ENCODE measurements at places on chromosomes 2 and 18.

GRCh38 chr18:68438536-68438935 lies 276.4 kb downstream of the TMX3 start:
- DNase-seq = no peak

- DNase-seq = no peak
Measured at GRCh38 chr2:168392024-168392423, 64.0 kb upstream of the CERS6 start.

DNA sequence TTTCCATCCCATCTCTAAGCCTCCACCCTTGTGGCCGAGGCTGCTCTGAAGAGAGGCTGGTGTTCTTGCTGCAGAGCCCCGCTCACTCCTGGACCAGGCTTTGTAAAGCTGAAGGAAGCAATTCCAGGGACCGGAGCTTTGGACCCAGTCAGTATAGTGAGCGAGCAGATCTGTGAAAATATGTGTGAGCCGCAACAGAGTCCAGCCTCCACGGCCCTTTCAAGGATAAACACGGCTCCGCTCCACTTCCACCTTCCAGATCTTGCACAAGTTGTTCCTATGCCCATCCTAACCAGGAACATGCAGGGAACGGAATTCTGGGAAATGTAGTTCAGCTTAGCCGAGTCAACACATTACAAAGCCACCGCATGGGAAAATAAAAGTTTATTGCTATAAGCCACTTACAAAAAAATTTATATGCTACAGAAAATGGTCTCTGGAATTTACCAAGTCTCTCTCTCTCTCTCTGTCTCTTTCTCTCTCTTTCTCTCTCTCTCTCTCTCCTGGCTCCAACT lies 151.7 kb upstream of the ZNF521 start:
- no peak for DNase-seq

- DNase-seq = no peak
Measured at GRCh38 chr2:6590442-6590841, 275.3 kb downstream of the CMPK2 start.

GRCh38 chr2:61582165-61582564 lies 44.0 kb upstream of the XPO1 start:
- DNase-seq = no peak

DNA sequence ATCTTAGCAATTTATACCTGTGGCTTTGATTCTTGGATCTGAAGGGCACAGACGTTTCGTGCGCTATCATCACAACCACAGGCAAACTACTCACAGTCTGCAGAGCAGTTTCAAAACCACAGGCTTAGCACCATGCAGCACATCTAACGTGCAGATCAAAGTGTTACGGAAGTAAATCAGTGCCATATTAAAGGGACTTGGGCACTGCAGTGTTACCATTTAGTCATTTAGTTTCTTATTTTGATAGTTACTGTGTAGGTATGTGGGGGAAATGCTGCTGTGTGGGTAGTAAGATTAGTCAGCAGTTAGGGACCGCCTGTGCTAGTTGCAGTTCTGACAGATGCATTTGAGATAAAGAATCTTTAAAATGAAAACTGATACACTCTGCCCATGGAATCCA lies 384.0 kb downstream of the NBAS start:
- DNase-seq = peak; percentile 34

DNA sequence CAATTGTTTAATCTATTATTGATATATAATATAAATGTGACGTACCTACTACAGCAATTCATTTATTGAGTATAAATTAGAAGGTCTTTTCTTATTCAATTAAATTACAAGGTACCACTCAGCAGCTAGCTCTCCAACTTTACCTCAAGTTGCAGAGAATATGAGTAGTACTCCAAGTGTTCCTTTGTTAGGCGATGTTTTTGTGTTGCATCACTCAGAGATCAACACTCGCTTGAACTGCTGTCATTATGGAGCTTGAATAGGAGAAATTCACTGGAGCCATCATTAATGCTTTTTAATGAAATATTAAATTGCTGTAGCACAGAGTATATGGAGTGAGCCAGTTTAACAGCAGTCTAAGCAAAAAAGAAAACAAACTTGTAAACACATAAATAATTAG lies 320.0 kb downstream of the FSIP2 start:
- no peak for DNase-seq

DNA sequence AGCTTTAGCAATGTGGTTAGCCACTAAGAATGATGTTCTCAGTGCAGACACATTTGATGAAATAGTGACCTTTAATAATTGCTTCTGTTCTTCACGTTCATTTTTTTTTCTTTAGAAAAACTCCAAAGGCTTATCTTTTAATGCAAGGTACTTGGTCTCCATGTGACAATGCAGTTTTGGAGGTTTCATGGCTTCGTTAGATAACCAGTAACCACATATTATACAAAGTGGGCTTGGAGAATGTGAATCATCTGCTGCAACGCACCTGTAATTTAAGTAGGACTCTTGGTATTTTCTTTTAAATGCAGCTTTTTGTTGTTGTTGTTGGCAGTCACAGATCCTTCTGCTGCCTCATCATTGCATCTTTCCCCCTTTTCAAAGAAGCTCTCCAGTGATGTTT lies 1606.3 kb downstream of the SUCLG1 start:
- DNase-seq = no peak

DNA sequence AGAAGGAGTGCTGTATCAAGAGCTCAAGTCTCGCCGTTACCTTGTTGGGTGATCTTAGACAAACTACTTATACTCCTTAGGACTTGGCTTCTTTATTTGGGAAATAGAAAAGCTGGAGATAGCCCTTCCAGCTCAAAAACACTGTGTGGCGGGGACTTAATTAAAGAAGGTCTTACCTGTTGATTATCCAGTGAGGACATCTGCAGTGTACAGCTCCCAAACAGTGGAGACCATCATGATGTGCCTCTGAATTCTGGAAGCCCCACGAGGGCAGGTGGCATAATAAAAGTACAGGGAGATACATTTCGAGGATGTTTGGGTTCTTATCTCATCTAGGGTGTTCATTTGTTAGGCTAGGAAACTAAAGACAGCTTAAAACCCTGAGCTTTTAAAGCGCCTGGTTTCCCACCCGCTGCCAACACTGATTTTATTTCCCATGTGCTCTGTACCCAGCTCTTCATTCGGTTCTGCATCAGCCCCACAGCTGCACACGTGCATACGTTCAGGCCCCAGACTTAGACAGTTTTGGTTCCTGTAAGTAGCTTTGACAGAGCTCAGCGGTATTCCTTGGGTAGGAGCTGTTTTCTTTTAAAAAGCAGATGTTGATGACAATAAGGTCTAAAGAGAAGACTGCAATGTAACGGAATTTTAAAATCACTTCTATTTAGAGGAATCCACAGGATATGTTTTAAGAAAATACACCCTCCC lies 80.5 kb upstream of the SIX2 start:
- no peak for DNase-seq

GRCh38 chr18:67672155-67672554 lies 155.6 kb upstream of the DSEL start:
- no peak for DNase-seq

GRCh38 chr2:75466708-75467311 lies 93.9 kb downstream of the EVA1A start:
- no peak for DNase-seq

DNA sequence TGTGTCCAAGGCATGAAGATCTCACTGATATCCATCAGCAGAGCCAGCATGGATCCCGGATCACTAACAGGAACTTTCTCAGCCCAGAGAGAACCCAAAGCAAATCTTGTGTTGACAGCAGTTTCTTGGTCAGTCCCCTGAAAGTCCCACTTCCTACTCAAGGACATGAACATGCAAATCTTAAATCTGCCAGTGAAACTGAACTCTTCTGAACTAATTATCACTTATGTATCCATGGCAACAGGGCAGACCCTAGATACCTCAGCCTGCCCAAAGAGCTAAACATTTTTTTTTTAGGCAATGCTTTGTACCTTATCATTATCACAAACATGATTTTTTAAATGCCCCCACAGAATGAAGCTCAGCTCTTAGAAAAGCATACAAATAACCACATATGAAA lies 127.8 kb upstream of the DDX18 start:
- DNase-seq = no peak

DNA sequence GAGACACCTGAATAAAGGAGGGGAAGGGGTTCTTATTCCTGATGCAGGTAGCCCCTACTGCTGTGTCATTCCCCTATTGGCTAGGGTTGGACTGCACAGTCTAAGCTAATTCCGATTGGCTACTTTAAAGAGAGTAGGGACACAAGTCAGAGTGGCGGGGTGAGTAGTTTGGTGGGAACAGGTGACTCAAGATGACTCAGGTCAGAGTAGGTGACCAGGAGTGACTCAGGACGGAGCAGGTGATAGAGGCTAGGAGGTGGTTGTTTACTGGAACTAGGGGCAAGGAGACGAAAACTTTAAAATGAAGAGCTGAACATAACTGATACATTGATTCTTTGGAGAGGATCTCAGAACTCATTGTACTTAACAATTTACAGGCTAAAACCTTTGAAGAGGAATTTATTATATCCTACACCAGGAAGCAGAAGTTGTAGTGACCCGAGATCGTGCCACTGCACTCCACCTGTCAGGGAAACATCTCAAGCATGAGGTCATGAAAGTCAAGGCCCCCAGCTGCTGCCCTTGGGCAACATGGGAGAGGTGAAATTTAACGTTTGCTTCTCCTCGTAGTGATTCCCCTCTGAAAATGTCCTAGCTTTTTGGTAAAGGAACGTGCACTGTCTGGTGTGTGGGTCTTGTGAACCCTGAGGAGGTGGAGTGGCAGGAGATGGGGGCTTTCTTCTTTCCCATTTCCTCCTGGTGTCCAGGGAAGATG lies 4.5 kb upstream of the CYP27A1 start:
- DNase-seq = no peak

GRCh38 chr2:12549641-12550040 lies 167.1 kb upstream of the TRIB2 start:
- no peak for DNase-seq

DNA sequence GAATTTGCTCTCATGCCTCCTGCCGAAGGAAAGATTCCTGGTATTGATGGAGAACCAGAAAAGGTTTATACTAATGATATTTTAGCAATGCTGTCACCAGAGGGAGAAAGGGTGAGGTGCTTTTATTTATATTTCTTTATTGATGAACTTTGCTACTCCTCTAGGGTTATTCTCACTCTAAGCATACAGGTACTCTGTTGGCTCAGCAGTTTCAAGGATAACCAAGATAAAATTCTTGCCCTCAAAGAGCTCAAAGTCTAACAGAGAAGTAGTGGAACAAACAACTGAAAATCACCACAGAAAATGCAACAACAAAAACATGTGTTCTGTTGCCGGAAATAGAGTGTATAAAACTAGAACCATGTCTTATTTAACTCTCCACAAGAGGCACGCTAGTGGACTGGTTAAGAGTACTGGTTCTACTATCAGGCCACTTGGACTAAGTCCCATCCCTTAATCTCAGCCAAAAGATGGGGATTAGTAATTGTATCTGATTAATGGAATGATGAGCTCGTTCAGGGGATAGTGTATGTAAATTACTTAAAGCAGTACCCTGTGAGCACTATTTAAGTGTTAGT lies 103.6 kb downstream of the DNAH6 start:
- DNase-seq = no peak

DNA sequence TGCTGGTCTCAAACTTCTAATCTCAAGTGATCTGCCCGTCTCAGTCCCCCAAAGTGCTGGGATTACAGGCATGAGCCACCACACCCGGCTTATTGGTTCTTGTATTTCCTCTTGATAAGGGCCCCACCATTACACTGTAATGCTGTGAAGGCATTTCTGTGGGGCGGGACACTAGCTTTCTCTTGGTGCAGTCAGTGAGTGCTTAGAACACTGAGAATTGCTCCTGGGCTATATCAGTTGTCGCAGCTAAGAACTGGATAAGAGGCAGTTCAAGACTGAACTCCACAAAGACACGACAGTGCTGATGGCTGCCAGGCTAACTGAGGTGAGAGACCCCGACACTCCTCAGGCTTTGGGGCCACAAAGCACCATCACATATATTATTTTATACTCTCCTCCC lies 2.1 kb downstream of the KHK start:
- no peak for DNase-seq

- no peak for DNase-seq
Measured at GRCh38 chr2:215831296-215831913, 181.9 kb downstream of the MREG start.

- no peak for DNase-seq
Measured at GRCh38 chr2:58434692-58435091, 193.6 kb upstream of the FANCL start.

- no peak for DNase-seq
Measured at GRCh38 chr18:24427484-24427883, 1.0 kb downstream of the IMPACT start.

- no peak for DNase-seq
Measured at GRCh38 chr18:13638719-13639595, 87.4 kb downstream of the FAM210A start.

GRCh38 chr18:12776821-12777471 lies 74.1 kb downstream of the PSMG2 start:
- DNase-seq = no peak

- DNase-seq = no peak
Measured at GRCh38 chr2:120604767-120605166, 130.9 kb upstream of the GLI2 start.

DNA sequence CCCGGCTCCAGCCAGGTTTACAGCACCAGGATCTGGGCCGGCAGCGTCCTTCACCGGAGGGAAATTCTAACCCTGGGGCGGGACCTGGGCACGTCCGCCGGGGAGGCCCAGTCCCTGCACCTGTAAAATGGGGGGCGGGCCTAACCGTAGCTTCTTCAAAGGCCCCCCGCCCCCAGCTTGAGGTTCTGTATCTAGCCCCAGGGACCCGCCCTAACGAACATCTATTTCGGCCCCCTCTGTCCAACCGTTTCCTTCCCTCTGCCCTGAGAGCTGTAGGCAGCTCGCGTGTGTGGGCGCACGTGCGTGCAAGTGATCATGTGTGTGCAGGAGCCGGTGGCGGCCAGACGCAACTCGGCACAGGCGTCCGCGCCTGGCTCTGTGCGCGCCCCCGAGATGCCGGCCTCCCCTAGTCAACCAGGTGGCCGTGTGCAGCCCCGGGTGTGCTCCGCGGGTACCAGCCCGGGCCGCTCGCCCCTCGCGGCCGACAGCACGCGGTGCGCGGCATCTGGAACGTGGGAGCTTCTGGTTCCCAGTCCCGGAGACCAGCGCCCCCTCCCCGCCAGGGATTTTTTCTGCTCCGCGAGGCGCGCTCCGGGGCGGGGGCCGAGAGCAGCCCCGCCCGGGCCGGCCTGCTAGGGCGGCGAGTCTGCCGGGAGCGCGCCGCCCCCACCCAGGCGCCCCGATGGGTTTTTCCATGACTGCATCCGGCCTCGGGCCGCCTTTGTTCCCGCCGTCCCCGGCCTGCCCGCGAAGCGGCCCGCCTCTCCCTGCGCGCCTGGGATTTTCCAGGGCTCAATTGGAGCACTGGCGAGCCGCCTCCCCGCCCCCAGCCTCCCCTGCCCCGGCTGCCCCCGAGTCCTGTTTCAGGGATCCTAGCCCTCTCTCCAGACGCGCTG lies 21.2 kb downstream of the TEX44 start:
- DNase-seq = peak; percentile 55

- no peak for DNase-seq
Measured at GRCh38 chr2:181456660-181457120, 496 bp upstream of the ITGA4 start.

- no peak for DNase-seq
Measured at GRCh38 chr2:64939332-64939917, 49.8 kb upstream of the SLC1A4 start.

Data from stimulated activated CD4-positive, alpha-beta T cell treated with anti-CD3 and anti-CD28 coated beads, TNF-alpha, amount 100 ng/mL, for 1 hour (primary cell).